Right hindlimb (tissue), 1 donor: ENCODE measurements at places on chromosomes 12 and 14.

DNA sequence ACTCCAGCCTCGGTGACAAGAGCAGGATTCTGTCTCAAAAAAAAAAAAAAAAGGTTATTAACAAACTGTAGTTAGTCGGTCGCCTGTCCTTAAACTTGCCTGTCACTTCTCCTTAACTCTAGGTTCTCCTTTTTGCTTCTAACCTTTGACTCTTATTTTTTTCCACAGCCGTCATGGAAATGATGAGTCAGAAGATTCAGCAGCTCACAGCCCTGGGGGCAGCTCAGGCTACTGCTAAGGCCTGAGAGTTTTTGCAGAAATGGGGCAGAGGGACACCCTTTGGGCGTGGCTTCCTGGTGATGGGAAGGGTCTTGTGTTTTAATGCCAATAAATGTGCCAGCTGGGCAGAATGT lies 418 bp upstream of the MYG1 start:
- no peak for DNase-seq

- DNase-seq, result no peak
Measured at GRCh38 chr12:38639625-38640024, 265.8 kb downstream of the CPNE8 start.

DNA sequence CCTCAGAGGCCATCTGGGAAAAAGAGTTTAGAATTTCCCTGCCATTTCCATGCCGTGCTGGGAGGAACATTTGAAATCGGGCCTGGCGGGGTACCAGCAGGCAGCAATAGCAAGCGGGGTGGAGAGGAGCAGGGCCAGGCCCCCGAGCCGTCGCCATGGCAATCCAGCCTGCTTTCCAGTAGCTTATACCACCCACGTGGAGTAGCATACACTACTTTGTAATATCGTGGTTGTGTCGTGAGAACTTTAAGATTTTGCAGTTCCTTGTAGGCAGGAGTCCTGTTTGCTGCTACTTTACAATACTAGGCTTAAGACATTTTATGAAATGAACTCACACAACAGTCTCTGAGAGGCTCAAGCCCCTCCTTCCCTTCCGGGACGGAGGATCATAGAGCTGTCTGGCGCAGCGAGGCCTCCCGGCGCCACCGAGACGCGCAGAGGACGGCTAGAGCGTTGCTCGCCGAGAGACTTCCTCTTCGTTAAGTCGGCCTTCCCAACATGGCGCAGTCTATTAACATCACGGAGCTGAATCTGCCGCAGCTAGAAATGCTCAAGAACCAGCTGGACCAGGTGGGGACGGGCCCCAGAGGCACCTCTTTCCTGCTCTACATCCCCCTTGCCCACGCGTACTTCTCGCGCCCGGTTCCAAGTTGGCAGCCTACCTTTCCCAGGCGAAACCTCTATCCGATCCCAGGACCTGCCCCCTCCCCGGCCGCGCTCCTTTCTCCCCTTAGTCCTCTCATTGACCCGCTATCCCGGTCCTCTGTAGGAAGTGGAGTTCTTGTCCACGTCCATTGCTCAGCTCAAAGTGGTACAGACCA lies at the start of gene PFDN5:
Gene PFDN5, plus strand, starts transcription at position 473 of the 821 bp plus-strand sequence. Its CDS starts 26 bp downstream, at position 499.
- peak; percentile 94 for DNase-seq

GRCh38 chr14:100824091-100824551 lies 1.8 kb upstream of the MEG3 start:
- DNase-seq, result peak; percentile 90

DNA sequence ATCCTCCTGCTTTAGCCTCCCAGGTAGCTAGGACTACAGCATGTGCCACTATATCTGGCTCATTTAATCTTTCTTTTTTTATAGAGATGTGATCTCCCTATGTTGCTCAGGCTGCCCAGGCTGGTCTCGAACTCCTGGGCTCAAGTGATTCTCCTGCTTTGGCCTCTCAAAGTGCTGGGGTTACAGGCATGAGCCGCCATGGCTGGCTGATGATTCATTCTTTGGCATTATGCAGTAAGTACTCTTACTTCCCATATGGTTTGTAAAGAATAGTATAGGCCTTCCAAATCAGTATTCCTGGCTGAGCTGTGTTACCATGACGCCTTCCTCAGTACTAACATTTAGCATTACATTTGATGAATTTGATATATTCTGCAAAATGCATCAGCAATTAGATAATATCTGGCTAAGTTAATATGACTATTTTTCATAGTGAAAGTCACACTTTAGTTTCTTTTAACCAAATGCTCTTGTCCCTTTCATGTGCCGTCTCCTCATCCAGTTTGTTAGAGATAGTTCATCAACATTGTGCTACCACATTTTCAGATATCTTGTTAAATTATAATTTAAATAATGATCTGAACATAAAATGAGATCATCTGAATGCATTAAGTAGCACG lies 3.2 kb upstream of the MIA2 start:
- no peak for DNase-seq

DNA sequence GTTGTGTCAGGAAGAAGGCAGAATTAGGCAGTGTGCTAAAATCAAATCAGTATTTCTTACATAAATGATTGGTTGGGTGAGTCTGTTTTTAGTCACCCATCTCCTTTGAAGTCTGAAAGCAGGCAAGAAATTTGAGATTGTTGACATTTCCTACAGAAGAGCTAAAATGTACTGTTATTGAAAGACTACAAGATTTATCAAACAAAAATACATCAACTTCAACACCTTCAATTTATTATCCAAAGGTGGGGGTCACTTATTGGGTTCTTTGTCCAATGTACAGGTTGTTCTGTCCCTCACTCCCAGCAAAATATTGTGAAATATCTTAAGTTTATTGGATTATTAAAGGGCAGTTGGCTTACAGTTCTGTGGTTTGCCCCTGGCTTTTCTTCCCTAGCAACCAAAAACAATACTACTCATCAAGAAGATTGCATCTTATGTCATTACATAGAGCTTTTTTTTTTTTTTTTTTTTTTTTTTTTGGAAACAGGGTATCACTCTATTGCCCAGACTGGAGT lies 20.6 kb upstream of the PKP2 start:
- DNase-seq, result no peak

- DNase-seq, result no peak
Measured at GRCh38 chr14:96629558-96630222, 127.5 kb downstream of the PAPOLA start.

DNA sequence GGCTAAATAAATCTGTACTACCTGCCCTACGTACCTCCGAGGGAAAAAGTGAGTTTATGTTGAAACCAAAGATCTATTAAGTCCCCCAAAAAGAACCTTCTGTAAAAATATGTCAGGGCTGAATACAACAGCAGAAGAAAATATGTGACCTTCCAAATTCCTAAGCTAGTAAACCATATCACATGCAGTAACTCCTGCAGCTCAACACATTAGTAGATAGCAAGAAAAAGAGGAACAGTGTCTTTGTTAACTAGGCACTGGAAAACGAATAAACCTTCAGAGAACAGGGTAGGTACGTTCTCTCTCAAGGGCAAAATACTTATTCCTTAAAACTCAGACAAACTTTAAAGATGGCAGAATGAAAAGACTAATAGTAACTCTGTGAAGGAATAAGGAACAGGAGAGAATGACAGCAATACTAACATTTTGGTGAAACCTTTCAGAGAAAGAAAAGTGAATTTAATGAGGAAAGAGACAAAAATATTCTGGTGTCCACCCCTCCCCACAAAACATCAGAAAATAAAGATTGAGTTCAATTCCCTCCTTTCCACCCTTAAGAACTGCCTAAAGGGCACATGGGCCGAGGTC lies 18.0 kb downstream of the CBX5 start:
- DNase-seq, result no peak

DNA sequence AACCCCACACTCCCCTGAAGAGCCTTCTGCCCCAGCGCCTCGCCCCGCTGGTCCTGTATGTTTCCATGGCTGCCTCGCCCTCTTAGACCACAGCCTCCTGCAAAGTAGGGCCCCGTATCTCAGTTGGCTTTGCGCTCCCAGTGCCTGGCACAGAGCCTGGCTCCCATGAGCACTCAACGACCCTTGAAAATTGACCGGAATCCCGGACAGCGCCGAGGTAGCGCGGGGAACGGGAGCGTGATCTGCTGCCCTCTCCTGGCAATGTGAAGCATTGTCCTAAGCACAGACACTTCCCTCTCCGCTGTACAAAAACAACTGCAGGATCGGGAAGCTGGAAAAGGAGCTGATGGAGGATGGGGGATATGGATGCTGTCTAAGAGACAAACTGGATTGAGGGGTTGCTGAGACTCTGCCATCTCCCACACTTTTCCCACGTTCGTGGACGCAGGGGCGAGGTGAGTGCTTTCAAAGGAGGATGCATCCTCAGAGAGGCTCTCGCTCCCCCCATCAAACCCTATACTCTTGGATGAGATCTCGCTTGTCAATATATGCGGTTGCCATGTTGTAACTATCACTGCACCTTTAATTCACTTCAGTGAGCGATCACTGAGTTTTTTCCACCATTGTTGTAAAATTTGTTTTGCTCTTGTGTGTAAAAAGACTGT lies 10.7 kb upstream of the FKBP4 start:
- peak; percentile 71 for DNase-seq

GRCh38 chr12:15540005-15540404 lies 217.7 kb downstream of the PTPRO start:
- DNase-seq, result no peak

DNA sequence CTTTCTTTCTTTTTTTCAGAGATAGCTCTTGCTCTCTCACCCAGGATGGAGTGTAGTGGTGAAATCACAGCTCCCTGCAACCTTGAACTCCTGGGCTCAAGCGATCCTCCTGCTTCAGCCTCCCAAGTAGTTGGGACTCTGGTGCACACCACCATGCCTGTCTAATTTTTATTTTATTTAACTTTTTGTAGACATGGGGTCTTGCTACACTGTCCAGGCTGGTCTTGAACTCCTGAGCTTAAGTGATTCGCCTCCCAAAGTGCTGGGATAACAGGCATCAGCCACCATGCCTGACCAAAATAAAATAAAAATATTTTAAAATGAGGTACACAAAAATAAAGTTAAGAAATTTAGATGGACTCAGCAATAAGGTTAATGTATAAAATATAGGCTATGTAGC lies 5.1 kb upstream of the LEMD3 start:
- DNase-seq, result no peak

DNA sequence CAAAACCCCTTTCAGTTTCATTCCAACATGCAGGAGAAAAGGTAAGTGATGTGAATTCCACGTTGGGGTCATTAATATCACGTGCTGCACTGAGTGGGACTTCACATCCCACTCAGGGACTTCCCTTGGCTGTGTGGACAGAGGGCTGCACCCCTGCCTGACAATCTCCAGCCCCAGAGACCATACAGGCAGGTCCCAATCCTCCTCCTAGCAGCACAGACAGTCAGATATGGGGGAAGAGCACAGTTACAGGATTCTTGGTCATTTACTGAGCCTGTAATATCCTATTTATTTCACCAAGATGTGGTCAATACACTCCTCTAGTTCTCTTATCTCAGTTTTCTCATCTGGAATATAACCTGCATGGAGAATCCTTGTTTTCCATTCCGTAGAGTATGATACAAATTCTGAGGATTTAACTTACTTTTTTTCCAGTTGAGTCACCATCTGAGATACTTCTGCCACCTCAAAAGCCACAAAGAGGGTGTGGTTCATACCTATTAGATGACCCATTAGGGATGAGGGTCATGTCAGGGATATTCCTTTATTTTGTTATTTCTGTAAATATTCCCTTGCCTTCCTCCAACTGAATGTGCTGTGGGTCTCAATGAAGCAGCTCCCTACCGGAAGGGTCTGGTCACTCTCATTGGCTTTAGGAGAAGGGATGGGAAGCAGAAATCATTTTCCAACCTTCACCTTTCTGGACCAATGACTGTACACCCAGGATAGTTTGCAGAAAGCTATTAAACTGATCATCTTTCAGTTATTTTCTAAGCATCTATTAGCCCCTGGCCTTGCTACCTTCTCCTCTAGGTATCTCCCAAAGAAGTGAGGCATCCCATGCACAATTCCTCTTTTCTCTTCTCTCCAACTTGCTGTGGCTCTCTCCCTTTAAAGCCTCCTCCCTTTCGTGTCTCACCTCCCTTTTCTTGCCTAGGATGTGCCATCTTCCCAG lies 43.0 kb upstream of the NTF3 start:
- DNase-seq, result no peak

GRCh38 chr14:69439521-69440270 lies 41.2 kb downstream of the SLC39A9 start:
- no peak for DNase-seq

- peak; percentile 92 for DNase-seq
Measured at GRCh38 chr14:22836301-22837113, at the start of gene MMP14. TSS of gene MMP14 (plus strand) at chr14:22836585. CDS start at chr14:22836818, 233 bp downstream.

DNA sequence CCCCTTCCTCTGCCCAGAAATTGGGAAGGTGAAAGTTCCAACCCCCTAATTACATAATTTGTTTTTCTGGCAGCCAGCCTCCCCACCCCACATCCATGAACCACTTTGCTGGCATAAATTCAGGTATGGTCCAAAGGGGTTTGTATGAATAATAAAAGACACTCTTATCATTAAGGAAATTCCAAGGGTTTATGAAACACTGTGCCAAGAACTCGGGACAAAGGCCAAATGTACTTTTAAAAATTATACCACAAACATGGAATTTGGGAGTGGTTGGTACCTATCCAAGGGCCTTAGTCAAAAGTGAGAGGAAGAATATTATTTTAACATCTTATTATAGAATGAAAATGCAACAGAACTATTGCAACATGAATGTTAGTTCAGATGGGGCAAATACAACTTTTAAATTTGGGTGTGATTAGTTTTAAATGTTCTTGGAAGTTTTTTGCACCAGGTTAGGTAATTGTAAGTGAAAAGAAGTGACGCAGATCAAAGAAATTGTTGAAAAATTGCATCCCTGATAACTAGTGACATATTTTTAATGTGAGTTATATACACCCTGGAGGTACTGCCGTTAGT lies 217.8 kb downstream of the TMEM117 start:
- DNase-seq, result no peak

GRCh38 chr14:74615735-74616134 lies 3.7 kb upstream of the LTBP2 start:
- no peak for DNase-seq

GRCh38 chr12:58548801-58549200 lies 371.5 kb downstream of the LRIG3 start:
- no peak for DNase-seq

DNA sequence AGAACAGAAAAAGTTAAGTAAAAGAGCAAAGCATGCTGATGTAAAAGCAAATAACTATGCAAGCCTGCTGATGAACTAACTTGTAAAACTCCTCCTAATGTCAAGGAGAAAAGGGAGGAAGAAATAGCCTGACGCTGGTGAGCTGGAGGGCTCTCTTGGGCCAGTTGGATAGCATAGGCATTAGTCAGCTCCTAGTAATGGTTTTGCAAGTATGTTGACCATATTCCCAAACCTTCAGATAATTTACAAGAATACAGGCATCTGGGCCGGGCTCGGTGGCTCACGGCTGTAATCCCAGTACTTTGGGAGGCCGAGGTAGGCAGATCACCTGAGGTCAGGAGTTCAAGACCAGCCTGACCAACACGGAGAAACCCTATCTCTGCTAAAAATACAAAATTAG lies 871.4 kb downstream of the C12orf50 start:
- no peak for DNase-seq

GRCh38 chr14:60510951-60511599 lies 2.1 kb downstream of the SIX6 start:
- no peak for DNase-seq

GRCh38 chr14:24456980-24457379 lies 14.4 kb upstream of the SDR39U1 start:
- DNase-seq, result no peak

GRCh38 chr12:108538616-108539195 lies 22.3 kb downstream of the SART3 start:
- DNase-seq, result no peak

GRCh38 chr14:69619012-69619411 lies 7.6 kb downstream of the SUSD6 start:
- DNase-seq, result no peak

GRCh38 chr12:13252024-13252423 lies 55.5 kb downstream of the EMP1 start:
- no peak for DNase-seq

- peak; percentile 39 for DNase-seq
Measured at GRCh38 chr14:59055439-59056045, 132.9 kb upstream of the DAAM1 start.
